ENCODE measurements at places on chromosomes 1 and 21.

DNA sequence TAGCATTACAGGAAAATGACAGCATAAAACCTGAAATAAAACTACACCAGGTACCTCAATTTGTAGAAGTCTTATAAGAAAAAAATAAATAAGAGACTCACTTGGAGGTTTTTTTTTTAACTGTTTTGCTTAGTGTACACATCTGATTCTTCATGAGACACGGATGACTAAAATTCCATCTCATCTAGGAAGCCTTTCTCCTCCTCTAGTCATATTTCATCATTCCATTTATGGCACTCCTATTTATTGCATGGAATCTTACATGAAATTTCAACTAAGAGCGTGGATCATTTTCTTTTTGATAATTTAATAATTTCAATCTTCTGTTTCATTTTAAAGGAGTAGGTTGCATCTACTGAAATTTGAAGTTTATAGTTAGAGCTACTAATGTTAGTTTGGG lies 1.6 kb upstream of the PTGS2 start:
- DNase-seq, result no peak

GRCh38 chr1:247415423-247416361 lies at the start of gene NLRP3:
NLRP3 (plus strand) TSS chr1:247416173; CDS start chr1:247418801, 2,628 bp downstream.
- DNase-seq, result no peak

DNA sequence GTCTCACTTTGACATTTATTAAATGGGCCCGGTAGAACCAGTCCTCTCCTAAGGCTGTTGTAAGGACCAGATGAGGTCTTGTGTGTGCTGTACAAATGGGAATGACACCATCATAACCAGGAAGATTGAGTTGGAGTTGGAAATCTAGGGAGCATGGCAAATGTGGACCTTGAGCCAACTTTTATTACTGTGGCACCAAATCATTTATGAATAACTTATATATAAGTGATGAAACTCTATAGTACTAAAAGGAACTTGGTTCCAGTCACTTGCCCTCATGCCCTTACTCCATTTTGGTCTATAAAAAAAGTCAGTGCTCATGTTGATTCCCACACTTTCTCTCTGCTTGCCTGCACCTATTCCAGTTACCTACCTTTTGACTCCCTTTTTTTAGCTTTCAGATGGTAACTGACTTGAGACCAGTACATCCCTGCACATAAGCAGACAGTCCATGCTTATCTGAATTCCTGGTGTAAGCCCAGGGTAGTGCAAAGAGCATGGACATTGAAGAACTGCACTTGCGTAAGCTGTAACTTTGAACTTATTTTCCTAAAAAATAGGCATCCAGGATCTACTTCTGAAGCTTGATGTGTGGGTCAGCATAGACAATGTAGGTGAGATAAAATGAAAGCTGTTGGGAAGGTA lies 210.6 kb downstream of the PBX1 start:
- no peak for DNase-seq

GRCh38 chr1:48236716-48237470 lies 14.4 kb downstream of the SLC5A9 start:
- peak; percentile 35 for DNase-seq

DNA sequence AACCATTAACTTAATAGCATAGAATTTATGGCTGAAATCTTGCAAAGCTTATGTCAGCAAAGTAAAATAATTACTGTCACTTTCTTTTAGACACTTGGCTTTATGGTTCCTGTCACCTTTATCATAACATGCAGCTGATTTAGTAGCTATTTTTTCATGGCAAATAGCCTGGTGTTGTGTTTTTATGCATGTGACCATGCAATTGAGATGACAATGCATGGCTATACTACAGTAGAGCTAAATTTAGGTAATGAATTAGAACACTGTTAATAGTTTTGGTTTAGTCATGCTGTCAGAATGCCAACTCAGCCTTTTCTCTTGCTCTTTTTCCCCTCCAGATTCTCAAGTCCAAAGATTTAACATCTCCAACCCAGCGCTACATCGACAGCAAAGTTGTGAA lies 88.6 kb downstream of the TGFB2 start:
- DNase-seq, result no peak

DNA sequence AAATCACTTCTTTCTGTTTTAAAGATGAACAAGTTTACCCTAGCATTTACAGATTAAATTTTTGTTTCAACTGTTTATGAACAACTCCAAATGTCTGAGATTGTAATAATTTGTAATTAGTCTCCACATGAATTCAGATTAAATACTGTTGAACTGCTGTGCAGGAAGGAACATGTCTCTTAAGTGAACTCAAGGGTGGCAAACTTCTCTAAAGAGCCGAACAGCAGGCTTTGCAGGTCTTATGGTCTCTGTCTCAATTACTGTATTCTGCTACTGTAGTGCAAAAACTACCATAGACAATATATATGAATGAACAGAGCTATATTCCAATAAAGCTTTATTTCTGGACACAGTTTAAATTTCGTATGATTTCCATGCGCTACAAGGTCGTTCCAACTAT lies 6.6 kb downstream of the RSBN1 start:
- no peak for DNase-seq

GRCh38 chr1:101451888-101452287 lies 215.1 kb downstream of the S1PR1 start:
- no peak for DNase-seq

- no peak for DNase-seq
Measured at GRCh38 chr1:92376345-92376744, 77.5 kb downstream of the RPAP2 start.

- DNase-seq, result no peak
Measured at GRCh38 chr1:236705771-236706170, 19.5 kb downstream of the ACTN2 start.

DNA sequence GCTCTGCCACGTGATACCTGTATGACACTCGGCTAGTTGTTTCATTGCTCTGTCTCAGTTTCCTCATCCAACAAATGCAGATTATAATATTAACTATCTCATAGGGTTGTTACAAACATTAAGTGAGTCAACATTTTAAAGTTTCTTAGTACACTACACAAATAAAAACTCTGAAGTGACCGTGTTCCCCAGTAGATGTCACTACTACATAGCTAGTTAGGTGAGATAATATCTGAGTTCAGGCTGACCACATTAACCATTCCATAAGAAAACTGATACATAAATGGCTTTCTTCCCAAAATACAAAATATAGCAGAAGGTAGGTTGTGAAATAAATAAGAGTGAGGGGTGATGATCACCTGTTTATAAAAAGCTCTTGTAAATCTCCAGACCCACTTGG lies 214.1 kb downstream of the NUF2 start:
- DNase-seq, result peak; percentile 31

GRCh38 chr1:94058766-94059165 lies 62.2 kb downstream of the ABCA4 start:
- no peak for DNase-seq

DNA sequence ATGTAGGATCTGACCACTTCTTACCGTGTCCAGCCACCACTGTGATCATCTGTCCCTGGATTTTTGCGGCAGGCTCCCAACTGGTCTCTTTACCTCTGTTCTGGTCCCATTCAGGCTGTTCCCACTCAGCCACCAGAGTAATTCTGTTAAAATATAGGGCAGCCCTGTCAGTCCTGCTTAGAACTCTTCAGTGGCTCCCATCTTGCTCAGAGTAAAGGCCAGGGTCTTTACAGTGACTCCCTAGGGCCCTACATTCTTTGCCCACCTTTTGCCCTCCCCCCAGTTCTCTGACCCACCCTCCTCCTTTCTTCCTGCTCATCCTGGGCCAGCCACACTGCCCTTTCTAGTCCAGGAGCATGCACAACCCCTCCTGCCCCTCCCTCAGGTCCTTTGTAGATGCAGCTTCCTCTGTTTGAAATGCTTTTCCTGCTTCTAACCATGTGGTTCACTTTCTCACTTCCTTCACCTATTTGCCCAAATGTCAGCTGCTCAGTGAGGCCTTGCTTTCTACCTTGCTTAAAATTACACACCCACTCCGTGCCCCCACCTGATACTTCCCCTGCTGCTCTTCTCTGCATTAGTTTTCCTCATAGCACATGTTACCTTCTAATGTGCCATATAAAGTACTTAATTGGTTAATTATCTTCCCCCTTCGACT lies 7.8 kb downstream of the UBIAD1 start:
- DNase-seq, result no peak

GRCh38 chr1:914891-915280 lies 8.8 kb upstream of the SAMD11 start:
- no peak for DNase-seq

DNA sequence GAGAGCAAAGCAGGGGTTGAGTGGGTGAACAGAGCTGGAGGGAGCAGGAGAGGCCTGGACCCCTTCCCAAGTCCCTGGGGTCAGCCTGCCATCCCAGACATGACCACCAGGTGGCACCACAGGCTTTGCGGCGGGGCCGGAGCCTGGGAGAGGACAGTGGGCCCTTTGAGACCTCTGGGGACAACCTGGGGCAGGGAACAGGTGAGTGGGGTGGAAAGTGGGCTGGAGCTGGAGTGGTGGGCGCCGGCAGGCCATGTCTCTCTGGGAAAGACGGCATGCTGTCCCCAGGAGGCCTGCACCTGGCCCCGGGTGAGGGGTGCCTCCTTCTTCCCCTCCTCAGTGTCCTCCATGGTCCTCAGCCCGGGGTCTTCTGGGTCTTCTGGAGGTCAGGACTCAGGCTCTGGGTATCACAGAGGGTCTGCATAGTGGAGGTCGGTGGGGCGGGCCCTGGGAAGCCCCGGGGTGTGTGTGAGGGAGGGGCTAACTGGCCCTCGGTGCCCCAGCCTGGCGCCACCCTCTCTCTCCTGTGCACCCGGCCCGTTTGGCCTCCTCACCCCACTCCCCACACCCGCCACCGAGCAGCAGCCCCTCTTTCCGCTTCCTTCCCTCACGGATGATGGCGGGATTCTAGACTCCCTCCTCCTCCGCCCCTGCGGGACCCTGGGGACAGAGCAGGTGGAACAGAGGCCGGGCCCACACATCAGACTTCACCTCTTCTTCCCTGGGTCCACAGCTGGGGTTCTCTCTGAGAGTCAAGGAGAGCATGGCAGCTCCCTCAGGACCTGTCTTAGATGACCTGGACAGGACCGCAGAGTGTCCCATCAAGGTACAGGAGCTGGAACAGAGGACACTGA lies 28.5 kb upstream of the PKP1 start:
- DNase-seq, result peak; percentile 72

DNA sequence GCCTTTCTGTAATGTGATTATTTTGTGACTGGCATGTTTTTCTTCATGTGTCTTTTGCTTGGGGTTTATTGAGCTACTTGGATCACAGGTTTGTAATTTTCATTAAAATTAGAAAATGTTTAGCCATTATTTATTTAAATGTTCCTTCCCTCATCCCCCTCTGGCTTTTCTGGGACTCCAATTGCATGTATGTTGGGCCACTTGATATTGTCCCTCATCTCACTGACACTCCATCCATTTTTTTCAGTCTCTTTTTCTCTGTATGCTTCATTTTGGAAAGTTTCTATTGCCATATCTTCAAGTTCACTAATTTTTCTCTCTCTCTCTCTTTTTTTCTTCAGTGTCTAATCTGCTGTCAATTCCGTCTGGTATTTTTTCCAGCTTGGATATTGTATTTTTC lies 390.1 kb downstream of the PRDM2 start:
- DNase-seq, result no peak

DNA sequence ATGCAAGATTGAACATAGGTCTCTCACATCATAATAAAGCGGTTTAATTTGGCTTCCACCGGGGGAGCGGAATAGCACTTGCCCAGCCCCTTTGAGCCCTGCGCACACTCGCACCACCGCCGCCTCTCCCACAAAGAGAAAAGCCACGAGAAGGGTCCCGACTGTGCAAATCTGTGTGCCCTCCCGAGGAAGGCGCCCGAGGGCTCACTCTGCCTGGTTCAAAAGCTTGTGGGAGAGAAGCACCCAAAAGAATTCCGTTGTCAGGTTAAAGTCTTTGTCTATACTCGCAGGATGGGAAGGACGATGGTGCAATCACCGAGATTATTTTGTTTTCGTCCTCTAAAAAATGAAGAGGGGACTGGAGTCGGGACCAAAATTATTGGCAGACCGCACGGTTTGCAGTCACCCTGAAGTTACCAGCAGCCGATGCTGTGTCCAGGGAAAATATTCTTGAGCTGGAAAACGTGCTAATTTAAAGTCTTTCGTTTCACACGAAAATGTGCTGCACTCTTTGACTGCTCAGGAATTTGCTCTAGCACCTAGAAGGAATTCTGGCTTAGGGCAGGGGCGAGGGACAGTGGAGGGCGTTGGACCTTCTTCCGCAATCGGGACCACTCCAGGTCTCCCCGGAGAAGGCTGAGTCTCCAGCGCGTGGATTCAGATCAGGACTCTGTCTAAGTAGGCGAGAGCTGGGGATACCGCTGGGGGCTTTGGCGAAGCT lies 6.6 kb upstream of the SIM2 start:
- no peak for DNase-seq
